ENCODE measurements at places on chromosomes 6 and 20.
A peak's percentile ranks its signal among the peaks of the same experiment; 100 is the strongest.

- H3K4me3 ChIP-seq, result no peak overlapping the region
- peaks cover 3% of the 10 kb centered on the region for H3K36me3 ChIP-seq
- H3K4me1 ChIP-seq, result peaks cover 58% of the 10 kb centered on the region
- no peaks in the 10 kb centered on the region for H3K27me3 ChIP-seq
- no peak for DNase-seq
- H3K27ac ChIP-seq, result peak overlapping the region; percentile 46
Measured at GRCh38 chr6:22141241-22141745, 155.5 kb downstream of the PRL start.

- no peaks in the 10 kb centered on the region for H3K27me3 ChIP-seq
- DNase-seq, result no peak
- H3K4me3 ChIP-seq, result no peak overlapping the region
- H3K36me3 ChIP-seq, result peaks cover 3% of the 10 kb centered on the region
Measured at GRCh38 chr6:20180935-20181334, 31.3 kb downstream of the MBOAT1 start.

DNA sequence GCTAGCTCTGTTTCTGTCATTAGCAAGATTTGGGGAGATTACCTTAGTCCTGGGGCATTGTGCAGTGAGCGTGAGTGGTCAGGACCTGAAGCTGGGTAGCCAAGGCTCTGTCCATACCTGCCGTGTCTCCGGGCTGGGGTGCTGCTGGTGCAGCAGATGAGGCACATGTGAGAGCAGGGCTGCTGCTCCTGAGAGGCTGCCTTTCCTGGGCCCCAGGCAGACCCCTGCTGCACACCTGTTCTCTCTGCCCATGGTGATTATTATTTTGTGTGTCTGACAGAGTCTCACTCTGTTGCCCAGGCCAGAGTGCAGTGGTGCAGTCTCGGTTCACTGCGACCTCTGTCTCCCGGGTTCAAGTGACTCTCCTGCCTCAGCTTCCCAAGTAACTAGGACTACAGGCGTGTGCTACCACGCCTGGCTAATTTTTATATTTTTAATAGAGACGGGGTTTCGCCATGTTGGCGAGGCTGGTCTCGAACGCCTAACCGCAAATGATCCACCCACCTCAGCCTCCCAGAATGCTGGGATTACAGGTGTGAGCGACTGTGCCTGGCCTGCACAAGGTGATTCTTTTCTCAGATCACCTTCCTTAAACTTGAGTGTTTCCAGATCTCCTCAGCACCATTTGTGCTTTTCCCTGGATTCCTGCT is 36.8 kb upstream of the IRF4 start:
- H3K27ac ChIP-seq, result no peak overlapping the region
- DNase-seq, result no peak
- no peaks in the 10 kb centered on the region for H3K27me3 ChIP-seq
- H3K4me3 ChIP-seq, result no peak overlapping the region

- peaks cover 9% of the 10 kb centered on the region for H3K36me3 ChIP-seq
- peaks cover 10% of the 10 kb centered on the region for H3K4me1 ChIP-seq
- peak overlapping the region; percentile 57 for H3K27ac ChIP-seq
Measured at GRCh38 chr20:62797671-62798532, 1.6 kb downstream of the MRGBP start.

DNA sequence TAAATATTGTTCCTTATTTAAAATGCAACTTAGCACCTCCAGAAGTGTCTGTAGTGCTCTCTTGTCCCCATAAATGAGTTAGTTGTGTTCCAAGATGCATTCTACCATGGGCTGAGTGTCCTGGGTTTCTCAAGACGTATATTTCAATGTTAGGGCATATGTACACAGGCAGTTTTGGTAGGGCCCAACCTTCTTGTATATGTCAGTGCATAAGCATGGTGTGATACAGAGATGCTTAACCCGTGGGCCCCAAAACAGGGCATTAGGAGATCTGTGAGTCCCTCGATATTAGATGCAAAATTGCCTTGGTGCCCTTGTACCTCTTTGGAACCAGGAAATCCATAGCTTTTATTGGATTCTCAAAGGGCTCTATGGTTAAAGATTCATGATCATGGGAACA is 91.5 kb upstream of the HIVEP1 start:
- H3K27me3 ChIP-seq, result no peaks in the 10 kb centered on the region
- H3K36me3 ChIP-seq, result no peaks in the 10 kb centered on the region
- H3K4me3 ChIP-seq, result no peak overlapping the region
- peaks cover 23% of the 10 kb centered on the region for H3K4me1 ChIP-seq

GRCh38 chr6:80268865-80269730 is 162.6 kb downstream of the BCKDHB start:
- no peaks in the 10 kb centered on the region for H3K27me3 ChIP-seq
- H3K4me1 ChIP-seq, result peaks cover 13% of the 10 kb centered on the region
- peaks cover 10% of the 10 kb centered on the region for H3K36me3 ChIP-seq

GRCh38 chr6:34525431-34526175 is 30.5 kb downstream of the SPDEF start:
- H3K4me3 ChIP-seq, result no peak overlapping the region
- no peaks in the 10 kb centered on the region for H3K27me3 ChIP-seq
- no peak overlapping the region for H3K27ac ChIP-seq
- peaks cover 7% of the 10 kb centered on the region for H3K4me1 ChIP-seq
- no peaks in the 10 kb centered on the region for H3K36me3 ChIP-seq

DNA sequence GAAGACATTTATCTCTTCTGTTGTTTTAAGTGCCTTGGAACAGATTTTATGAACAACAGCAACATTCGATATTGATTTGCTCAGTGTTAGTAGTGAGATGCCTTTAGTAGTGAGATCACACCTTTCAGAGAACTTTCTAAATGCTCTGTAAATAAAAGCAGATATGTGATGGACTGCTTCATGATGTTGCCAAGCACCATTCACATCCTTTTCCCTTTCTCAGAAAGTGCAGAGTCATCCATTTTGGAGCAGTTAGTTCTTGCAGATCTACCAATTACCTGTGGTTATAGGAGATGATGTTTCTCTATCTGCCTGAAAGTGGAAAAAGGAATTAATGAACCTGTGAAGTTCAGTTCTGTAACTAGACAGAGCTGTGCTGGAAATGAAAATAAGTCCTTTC is 27.0 kb downstream of the CBFA2T2 start:
- H3K4me3 ChIP-seq, result no peak overlapping the region
- no peak for DNase-seq
- H3K4me1 ChIP-seq, result peaks cover 15% of the 10 kb centered on the region
- no peak overlapping the region for H3K27ac ChIP-seq

GRCh38 chr6:8017276-8017701 is 46.9 kb downstream of the BLOC1S5 start:
- no peak overlapping the region for H3K27ac ChIP-seq
- no peaks in the 10 kb centered on the region for H3K4me1 ChIP-seq
- H3K27me3 ChIP-seq, result no peaks in the 10 kb centered on the region
- no peak overlapping the region for H3K4me3 ChIP-seq
- peaks cover 4% of the 10 kb centered on the region for H3K36me3 ChIP-seq

DNA sequence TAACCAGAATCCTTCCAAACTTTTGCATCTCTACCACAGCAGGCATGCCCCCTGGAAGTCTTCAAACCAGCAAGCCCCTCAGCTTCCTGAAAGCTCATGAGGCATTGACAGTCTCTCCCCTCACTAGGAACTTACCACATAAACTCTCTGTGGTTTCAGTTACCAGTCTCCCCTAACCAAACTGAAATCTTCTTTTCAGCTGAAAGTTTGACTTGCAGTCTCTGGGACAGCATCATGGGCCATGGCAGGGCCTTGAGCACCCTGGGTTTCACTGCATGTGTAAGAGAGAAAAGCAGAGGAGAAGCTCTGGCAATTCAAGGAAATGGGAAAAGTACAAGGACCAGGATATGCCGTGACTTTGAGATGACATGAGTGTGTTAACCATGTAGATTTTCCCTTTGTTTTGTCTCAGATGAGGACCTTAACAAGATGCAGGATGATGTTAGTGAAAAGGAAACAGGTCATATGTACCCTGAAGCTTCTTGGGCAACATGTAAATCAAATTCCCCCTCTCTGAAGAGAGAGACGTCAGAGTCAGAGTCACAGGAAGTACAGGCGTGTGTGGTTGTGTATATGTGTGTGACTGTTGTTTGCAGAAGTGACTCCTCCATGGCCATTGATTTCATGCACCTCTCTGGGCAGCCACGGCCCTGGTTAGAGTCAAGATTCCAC is 106.3 kb downstream of the TNFRSF21 start:
- H3K36me3 ChIP-seq, result no peaks in the 10 kb centered on the region
- H3K4me3 ChIP-seq, result no peak overlapping the region
- H3K4me1 ChIP-seq, result no peaks in the 10 kb centered on the region

- H3K27ac ChIP-seq, result no peak overlapping the region
- no peak overlapping the region for H3K4me3 ChIP-seq
- H3K36me3 ChIP-seq, result no peaks in the 10 kb centered on the region
- H3K4me1 ChIP-seq, result no peaks in the 10 kb centered on the region
- no peak for DNase-seq
Measured at GRCh38 chr6:109230453-109230852, 135.1 kb downstream of the CEP57L1 start.

DNA sequence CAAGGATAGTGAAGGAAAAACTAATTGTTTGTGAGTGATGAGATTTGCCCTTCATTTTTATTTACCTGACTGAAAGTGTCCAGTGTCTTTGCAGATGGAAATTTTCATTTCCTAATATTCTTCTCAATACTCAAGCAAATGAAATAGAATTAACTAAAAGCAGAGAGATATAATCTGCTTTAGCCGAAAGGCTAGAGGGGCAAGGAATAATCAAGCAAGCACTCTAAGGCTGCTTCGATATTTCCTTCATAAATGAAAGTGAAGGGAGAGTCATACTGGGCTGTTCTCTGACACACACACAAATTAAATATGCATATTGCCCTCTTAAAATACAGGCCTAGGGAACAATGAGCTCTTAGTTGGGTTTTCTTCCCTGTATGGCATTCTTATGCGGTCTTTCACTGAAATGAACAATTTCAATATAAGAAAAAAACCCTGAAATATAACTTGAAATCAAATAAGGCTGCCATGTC is 47.5 kb upstream of the POPDC3 start:
- H3K4me3 ChIP-seq, result no peak overlapping the region
- no peak for DNase-seq
- no peak overlapping the region for H3K27ac ChIP-seq

GRCh38 chr6:122005661-122006060 is 393.8 kb upstream of the HSF2 start:
- no peak for DNase-seq
- H3K4me1 ChIP-seq, result peaks cover 13% of the 10 kb centered on the region
- H3K36me3 ChIP-seq, result no peaks in the 10 kb centered on the region
